ENCODE measurements at places on chromosomes 2 and 18.

GRCh38 chr2:240586919-240587800, 626 bp downstream of the CAPN10 start:
- DNase-seq, result peak; percentile 61

GRCh38 chr2:101580528-101580927, 105.6 kb upstream of the RFX8 start:
- DNase-seq, result no peak

DNA sequence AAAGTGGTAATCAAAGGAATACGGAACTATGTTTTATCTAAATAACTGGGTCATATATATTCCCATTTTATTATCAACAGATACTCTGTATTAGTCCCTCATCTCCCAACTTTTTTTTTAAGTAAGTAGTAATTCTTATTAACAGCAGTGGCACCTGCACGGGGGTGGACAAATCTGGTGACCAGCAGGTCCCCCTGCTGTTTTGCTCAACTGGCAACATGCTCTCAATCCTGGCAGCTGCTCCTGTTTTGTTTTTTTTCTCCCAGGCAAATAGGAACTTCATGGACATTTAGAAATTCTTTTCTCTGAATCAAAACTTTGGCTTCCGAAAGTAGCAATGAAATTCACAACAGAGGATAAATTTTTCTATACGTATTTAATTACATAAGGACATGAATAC, 193.5 kb downstream of the SS18 start:
- no peak for DNase-seq

DNA sequence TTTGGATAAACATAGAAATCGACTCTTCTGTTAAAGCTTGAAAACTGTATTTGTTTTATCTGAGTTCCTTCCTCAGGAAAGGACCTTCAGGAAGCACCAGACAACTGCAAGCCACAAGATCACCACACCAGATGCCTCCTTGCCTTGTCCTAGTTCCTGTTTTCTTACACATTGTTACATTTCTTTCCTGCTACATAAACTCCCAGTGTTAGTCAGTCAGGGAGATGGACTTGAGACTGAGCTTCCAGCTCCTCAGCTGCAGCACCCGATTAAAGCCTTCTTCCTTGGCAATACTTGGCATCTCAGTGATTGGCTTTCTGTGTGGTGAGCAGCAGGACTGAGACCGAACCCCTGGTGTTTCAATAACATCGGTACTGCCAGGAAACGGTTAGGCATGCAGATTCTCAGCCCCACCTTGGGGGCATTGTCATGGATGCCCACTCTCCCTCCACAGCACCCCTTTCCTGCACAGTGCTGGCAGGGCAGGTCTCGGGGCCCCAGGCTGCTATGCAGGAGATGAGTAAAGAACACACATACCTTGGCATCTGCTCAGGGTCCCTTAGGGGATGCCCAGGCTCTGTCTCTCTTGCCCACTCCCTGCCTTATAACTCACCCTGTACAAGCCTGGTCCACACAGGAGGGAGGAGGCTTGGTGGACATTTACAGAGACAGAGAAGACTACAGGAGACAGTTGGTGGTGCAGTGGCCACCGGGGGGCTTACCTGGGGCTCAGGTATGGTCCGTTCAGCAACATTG, 32.6 kb downstream of the ANKMY1 start:
- DNase-seq, result no peak

DNA sequence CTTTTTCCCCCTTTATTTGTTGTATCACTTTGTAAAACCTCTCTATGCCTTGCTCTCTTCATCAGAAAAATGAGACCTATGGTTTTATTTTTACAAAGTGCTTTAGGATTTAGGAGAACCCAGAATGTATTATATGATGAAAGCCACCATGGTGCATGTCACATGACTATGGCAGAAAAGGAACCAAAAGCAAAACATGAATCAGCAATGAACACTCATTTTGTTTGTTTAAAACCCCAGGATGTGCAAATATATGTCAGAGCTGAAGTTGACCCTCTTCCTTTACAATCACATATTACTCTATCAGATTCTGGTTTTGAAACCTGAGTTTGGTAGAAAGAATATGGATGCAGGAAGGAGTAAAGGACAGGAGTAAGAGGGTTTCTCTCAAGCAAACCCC, 70.0 kb downstream of the FIGN start:
- DNase-seq, result no peak

- DNase-seq, result no peak
Measured at GRCh38 chr2:109472974-109473373, 140.8 kb downstream of the SEPTIN10 start.

GRCh38 chr18:24631243-24632025, 171.0 kb downstream of the HRH4 start:
- DNase-seq, result no peak

GRCh38 chr2:27322301-27322765, 564 bp downstream of the MPV17 start:
- peak; percentile 19 for DNase-seq

DNA sequence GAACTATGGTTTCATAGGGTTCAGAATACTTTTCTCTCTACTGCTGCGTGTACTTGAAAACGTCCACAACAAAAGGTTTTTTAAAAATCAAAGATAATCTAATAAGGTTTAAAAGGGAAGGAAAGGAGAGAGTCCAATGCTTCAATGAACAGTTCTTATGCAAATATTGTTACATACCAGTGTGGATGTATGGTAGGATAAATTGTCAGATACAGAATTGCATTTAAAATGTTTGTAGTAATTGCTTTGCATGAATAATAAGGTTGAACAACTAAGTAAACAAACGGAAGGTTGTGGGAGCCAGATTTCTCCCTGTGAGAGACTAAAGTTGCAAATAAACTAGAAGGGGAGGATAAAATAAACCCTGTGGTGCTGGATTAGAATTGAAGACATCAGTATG, 53.8 kb upstream of the RBBP8 start:
- DNase-seq, result no peak

GRCh38 chr18:50142441-50143120, 52.4 kb downstream of the MYO5B start:
- DNase-seq, result no peak

DNA sequence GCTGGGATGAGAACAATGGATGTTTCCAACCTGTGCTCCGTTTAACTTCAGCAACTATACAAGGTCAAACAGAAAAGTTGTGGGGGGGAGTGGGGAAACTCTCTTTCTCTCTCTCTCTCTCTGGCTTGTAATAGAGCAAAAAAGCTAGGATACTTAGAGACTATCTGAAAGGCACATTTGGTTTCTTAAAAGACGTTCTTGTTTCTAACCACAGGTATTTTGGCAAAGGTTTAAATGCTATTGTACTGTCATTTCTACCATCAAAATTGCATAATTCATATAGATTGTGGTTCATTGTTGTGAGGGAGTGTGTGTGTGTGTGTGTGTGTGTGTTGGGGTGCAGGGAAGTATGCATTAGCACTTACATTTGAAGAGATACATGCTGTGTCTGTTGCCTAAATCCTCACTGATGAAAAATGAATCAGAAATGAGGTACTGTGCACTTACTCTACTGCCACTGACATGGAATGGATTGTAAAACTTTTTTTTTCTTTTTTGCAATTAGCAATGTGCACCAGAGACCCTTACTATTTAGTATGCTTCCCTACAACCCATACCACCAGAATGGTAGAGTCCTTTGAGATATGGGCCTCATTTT, 841.0 kb upstream of the PIK3C3 start:
- no peak for DNase-seq

DNA sequence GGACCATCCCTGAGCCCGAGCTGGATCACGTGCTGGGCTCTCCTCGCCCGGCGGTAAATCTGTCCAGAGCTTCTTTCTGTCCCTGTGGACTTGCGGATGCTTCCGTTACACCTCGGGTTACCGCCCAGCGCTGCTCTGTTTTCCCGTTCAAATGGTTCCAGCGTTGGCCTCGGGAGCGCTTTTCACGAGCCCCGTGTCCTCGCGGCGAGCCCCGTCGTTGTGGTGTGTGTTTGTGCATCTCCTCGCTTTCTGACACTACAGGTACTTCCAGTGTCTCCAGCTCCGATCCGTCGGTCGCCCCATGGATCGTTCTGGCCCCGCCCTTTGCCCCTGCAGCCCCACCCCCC, 77.4 kb downstream of the RTP5 start:
- DNase-seq, result no peak

DNA sequence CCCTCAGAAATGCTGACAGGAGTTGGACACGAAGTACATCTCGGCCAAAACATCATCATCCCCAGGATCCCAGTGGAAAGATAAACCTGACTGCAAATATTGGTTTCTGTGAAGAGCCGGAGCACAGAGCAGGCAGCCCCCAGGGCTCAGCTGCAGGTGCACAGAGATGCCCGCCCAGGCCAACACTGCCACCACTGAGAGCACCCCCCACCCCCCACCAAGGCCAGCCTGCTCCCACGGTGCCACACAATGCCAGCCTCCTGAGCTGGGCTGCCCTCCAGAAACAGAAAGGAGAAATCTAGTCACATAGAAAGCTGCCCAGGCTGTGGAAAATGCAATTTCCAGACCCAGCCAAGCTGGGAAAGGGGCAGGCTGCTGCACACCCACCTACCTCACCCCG, 71.7 kb downstream of the GALNT14 start:
- DNase-seq, result no peak

- no peak for DNase-seq
Measured at GRCh38 chr18:24271381-24272228, 126.0 kb downstream of the OSBPL1A start.

- no peak for DNase-seq
Measured at GRCh38 chr2:215207791-215208367, 69.5 kb upstream of the ABCA12 start.

DNA sequence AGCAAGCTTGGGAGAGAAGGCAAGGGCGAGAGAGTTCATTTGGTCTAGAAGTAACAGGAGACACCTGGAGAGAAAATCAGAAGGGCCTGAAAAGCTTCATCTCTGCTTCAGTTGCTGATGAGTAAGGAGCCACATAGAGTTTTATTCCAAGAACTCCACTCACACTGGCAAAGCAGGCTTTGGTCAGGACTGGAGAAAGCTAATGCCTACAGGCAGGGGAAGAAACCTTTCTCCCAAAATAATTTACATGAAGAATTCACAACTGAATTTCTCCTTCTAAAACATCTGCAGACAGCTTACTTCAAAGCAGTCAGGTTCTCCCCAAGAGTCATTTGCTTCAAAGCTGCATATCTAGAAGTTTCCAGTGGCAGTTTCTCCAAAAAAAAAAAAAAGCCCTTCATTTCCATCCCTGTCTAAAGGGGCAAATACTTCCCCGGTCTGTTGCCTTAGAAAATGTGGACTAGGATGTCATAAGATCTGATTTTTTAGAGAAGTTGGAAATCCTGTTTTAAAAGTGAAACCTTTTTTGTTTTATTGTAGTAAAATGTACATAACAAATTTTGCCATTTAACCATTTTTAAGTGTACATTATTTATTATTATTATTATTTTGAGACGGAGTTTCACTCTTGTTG, 46.3 kb downstream of the TMEM247 start:
- no peak for DNase-seq

- no peak for DNase-seq
Measured at GRCh38 chr2:43473767-43474166, 122.1 kb downstream of the THADA start.

GRCh38 chr2:9060819-9061218, 57.3 kb upstream of the MBOAT2 start:
- DNase-seq, result no peak

- no peak for DNase-seq
Measured at GRCh38 chr2:216012133-216012829, 1.1 kb downstream of the MREG start.

DNA sequence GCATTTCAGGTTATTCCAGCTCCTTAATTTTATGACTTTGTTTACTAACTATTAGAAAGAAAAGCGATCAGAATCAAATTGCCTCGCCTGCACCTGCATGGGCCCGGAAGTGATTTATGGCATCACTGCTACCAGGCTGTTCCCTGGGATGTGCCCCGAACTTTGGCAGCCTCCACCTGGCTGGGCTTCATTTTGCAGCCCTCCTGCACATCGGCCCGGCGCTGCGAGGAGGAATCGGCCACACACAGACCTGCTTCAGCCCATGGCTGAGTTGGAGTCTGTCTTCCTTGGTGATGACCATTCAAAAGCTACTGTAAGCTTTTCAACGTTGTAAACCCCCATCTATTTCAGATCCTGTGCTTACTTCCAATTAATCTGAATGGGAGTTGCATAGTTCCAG, 638.0 kb downstream of the RNF144A start:
- no peak for DNase-seq

DNA sequence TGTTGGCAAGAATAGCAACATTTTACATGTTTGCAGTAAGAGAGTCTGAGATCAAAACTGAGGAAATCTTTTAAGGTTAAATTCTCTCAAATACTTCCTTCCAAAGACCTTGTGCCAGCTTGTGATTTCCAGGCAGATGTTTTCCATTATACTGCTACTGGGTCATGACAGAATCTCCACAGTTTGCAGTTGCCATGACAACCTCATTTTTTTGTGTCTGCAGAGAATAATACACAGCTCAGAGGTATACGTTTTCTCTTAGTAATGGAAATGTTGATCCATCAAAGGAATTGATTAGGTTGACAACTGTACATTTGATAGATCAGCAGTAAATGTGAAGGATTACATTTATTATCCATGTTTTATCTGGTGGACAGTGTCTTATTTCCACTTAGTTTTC, 29.1 kb upstream of the CSRNP3 start:
- no peak for DNase-seq

GRCh38 chr18:36296650-36297416, 680 bp upstream of the FHOD3 start:
- no peak for DNase-seq

DNA sequence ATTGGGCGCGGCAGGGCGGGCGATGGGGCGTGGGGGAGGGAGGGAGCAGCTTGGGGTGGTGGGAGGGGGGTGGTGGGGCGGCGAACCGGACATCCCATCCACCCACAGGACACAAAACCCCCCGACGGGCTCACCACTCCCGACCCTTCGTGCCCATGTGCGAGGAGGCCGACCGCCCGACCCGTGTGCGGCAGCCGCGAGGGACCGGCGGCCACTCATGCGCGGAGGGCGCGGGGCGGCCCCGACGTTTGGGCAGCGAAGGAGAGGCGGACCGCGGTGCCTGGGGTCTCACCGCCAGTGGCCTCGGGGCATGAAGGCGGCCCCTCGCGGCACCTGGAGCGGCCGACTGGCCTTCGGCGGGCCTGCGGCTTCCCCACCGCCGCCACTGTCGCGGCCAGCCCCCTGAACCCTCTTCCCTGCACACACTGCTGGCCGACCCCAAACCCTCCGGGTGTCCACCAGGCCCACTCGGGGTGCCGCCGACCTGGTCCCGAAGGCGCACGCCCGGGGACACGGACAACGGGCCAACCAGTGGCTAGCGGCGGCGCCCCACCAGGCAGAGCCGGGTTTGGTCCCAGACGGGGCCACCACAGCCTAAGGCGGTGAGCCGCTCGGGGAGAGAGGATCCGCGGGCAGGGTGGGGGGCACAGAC, 94.6 kb upstream of the ANKRD30BL start:
- no peak for DNase-seq

DNA sequence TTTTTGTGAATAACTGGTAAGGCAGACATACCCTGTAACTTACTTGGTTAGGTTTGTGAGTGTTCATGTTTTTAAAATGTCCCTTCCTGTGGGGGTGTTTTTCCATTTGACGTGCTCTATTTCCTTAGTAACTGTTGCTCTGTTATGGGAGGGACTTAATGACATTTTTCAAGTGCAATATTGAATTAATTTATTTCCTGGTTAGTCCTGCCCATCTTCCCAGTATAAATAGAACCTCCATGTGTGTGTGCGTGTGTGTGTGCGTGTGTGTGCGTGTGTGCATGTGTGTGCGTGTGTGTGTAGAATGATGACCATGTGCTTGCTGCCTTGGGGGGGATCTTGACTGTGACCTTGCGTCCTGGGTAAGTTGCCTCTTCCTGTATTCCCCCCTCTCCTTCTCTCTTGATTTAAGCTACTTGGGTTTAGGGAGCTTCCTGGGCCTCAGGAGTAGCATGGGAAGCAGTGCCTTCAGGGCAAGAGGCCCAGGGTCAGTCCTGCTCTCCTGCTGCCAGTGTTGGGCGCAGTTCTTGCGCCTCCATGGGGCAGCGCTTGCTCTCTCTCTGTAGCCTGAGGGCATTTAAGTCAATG, 163.9 kb downstream of the LDLRAD4 start:
- peak; percentile 20 for DNase-seq
